CD4-positive, alpha-beta T cell treated with Interleukin-4 for 1 hour (primary cell): ENCODE measurements at places on chromosomes 4 and X.

GRCh38 chr4:16217300-16218051 is 8.8 kb downstream of the TAPT1 start:
- DNase-seq: no peak

- DNase-seq: no peak
These were observed 306.5 kb downstream of the MAGEB5 start for GRCh38 chrX:26522501-26522900.

GRCh38 chr4:36476135-36476534 is 194.7 kb downstream of the DTHD1 start:
- DNase-seq: no peak

GRCh38 chr4:86967073-86967472 is 32.3 kb downstream of the AFF1 start:
- DNase-seq: no peak
